ENCODE measurements at places on chromosomes 6 and 20.

- DNase-seq: no peak
Measured at GRCh38 chr6:25392372-25392771, 113.2 kb downstream of the CARMIL1 start.

GRCh38 chr6:31157513-31158139 lies at the start of gene CCHCR1:
TSS of gene CCHCR1 (minus strand) at chr6:31157802. CDS start at chr6:31157600, 202 bp downstream.
- no peak for DNase-seq

GRCh38 chr20:2602046-2602735 lies 50.2 kb upstream of the NOP56 start:
- no peak for DNase-seq

DNA sequence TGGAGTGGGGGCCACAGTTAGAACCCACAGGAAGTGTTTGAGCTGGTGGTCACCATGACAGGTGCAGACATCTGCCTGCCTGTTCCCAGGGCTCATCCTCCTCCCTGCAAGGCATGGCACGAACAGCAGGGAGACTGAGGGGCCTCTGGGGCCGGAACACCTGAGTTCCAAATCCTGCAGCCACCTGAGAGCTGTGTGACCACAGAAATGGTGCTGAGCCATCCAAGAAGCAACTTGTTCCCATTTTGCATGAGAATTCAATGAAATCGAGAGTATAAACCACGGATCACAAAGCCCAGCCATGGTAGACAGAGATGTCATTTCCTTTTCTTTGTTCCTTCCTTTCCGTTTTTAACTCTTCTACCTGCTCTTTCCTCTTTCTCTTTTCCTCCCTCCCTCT lies 268.6 kb downstream of the FOXA2 start:
- DNase-seq: no peak

- no peak for DNase-seq
Measured at GRCh38 chr20:32440069-32440757, 82.1 kb downstream of the ASXL1 start.

- DNase-seq: peak; percentile 8
Measured at GRCh38 chr6:112781241-112781640, 434.1 kb downstream of the RFPL4B start.

DNA sequence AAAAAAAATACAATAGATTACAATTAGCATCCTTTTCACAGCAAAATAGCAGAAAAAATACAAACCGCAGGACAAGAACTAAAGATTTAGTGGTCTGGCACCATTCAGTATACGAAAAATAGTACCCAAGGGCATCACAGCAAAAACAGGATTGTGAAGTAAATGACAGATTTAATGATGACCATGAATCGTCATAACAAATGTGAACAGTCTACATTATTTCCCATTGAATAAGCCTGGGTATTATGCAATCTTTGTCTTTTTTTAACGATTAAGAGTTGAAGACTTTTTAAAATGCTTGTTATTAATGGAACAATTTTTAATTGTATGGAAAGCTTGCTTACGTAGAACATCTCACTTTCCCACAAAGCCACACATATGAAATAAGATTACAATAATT lies 432.8 kb downstream of the PKHD1 start:
- DNase-seq: no peak

DNA sequence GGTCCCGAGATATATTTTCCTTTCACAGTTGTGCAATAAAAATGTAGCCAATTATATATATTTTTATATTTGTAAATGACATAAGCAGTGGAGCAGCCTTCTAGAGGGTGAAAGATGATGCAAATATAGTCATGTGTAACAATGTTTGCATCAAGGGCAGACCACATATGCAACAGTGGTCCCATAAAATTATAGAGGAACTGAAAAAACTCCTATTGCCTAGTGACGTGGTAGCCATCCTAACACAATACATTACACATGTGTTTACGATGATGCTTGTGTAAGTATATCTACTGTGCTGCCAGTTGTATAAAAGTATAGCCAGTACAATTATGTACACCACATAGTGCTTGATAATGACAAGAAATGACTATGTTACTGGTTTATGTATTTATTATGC lies 162.8 kb downstream of the ZFAND3 start:
- DNase-seq: no peak

GRCh38 chr20:32357869-32358631 lies at the start of gene ASXL1:
TSS of gene ASXL1 (plus strand) at chr20:32358331. CDS start at chr20:32358776, 445 bp downstream.
- peak; percentile 94 for DNase-seq

DNA sequence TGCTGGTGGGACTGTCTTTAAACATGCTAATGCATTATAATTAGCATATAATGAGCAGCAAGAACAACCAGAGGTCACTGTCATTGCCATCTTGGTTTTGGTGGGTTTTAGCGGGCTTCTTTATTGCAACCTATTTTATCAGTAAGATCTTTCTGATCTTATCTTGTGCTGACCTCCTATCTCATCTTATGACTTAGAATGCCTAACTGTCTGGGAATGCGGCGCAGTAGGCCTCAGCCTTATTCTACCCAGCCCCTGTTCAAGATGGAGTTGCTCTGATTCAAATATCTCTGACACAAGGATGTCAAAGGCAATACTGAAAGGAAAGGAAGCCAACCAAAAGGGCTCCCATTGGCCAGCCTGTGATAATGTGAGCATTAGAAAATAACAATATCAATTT lies 29.8 kb upstream of the SEC63 start:
- DNase-seq: no peak

- DNase-seq: no peak
Measured at GRCh38 chr6:148479497-148479896, 136.9 kb downstream of the SASH1 start.

- DNase-seq: no peak
Measured at GRCh38 chr6:53625315-53625714, 40.2 kb downstream of the KLHL31 start.

GRCh38 chr20:33148040-33148439 lies 19.9 kb upstream of the BPIFA2 start:
- no peak for DNase-seq

GRCh38 chr20:2385496-2385895 lies 4.8 kb downstream of the TGM6 start:
- peak; percentile 35 for DNase-seq

- no peak for DNase-seq
Measured at GRCh38 chr6:56833127-56833791, 121.6 kb upstream of the BEND6 start.

DNA sequence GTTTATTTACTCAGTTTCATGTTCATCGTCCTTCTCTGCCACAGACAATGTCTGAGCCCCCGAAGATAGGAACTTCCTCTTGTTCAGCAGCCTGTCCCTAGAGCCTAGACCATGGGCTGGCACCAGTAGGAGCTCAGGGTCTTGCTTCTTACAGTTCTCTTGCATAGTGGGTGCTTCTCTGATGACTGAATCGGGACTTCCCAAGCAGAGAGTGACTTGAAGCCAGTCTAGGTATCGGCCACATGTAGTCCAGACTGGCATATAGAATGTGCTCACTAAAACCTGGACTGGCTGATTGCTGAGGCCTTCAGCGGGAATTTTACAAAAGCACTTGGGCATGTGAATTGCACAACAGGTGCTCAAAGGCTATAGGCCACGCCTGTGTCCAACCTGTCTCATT lies 52.0 kb downstream of the PRDM1 start:
- no peak for DNase-seq

DNA sequence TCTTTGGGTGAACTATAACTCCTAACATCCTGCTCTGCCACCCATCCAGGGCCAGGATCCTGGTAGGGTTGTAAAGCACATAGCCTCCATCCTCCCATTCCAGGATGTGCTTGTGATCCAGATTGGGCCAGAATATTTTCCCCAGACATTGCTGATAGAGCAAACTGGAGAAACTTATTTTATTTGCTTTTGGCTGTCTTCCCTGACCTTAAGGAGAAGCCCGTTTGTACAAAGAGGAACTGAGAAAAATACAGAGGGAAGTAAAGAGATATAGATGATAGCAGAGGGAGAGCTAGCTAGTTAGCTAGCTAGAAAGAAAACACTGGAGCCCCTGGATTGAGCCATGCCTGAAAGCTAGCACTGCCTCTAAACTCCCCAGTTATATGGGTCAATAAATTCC lies 9.0 kb upstream of the HDAC2 start:
- no peak for DNase-seq

- DNase-seq: no peak
Measured at GRCh38 chr6:151506761-151507160, 12.9 kb downstream of the CCDC170 start.

GRCh38 chr6:14837435-14837834 lies 408.4 kb upstream of the JARID2 start:
- no peak for DNase-seq

DNA sequence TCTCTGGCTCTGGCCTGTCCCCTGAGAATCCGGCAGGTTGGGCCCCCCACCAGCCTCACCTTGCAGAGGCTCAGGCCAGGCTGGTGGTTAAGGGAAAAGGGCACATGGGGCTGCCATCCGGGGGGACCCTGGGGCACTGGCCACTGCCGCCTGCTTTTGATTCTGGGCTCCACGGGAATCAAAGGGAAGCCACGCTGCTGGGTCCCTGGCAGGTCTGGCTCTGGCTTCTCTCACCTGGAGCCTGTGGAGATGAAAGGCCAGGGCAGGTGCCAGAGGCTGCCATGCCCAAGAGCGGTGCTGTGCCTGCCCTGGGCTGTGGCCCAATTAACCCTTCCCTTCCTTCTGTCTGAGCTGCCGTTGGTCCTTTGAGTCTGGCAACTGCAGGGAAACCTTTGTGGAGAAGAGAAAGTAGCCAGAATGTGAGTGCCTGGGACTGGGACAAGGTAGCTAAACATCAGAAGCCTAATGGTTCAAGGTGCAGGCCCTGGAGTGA lies 9.4 kb upstream of the CDH22 start:
- no peak for DNase-seq

- no peak for DNase-seq
Measured at GRCh38 chr6:75760320-75760719, 11.3 kb downstream of the MYO6 start.

DNA sequence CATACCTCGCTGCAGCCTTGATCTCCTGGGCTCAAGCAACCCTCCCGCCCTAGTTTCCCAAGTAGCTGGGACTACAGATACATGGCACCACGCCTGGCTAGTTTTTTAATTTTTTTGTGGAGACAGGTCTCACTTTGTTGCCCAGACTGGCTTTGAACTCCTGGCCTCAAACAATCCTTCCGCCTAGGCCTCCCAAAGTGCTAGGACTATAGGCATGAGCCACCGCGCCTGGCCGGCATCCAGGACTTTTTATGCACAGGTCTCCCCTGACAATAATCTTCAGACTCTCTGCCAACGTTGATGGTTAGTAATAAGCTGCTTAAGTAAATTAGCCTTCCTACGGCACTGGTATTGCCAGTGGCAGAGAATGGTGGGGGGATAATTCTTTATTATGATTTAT lies 110.5 kb upstream of the MTHFD1L start:
- no peak for DNase-seq

DNA sequence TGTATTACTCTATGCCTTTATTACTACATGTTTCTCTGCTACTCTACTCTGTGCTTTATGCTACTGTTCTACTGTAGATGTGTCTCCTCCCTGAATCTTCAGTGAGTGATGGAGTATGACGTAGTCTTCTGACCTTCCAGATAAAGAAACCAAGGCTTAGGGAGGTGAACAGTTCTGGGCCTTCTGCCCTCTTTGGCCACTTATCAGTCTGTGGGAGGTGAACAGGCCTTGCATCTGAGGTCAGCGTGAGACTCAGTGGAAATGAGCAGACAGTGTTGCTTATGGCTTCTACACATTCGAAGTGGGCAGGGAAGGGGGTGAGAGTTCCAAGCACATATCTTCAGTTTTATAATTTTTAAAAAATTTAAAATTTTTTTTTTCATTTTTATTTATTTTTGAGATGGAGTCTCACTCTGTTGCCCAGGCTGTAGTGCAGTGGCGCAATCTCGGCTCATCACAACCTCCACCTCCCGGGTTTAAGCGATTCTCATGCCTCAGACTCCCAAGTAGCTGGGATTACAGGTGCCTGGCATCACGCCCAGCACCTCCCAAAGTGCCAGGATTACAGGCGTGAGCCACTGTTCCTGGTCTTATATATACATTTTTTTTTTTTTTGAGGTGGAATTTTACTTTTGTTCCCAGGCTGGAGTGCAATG lies 24.2 kb downstream of the MYBL2 start:
- no peak for DNase-seq

DNA sequence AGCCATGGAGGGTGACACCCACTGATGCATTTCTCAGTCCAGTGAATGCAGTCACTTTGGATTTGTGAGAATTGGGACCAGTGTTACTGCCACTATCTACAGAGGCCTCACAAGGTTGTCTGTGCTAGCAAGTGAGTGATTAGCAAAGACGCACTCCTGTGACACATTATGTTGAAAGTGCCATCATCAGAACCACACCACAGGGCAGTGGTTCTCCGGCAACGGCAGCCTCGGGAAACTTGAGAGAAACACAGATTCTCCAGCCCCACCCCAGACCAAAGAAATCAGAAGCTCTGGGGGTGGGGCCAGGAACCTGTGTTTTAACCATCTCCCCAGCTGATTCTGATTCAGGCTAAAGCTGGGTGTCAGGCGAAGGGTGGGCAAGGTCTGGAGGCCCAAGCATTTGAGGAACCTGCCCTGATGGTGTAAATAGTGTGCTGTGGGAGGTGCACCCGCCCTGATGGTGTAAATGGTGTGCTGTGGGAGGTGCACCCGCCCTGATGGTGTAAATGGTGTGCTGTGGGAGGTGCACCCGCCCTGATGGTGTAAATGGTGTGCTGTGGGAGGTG lies 39.9 kb downstream of the TMEM242 start:
- no peak for DNase-seq

GRCh38 chr6:15184441-15184861 lies 61.4 kb upstream of the JARID2 start:
- DNase-seq: no peak

- no peak for DNase-seq
Measured at GRCh38 chr6:4853782-4854511, 77.7 kb downstream of the CDYL start.

DNA sequence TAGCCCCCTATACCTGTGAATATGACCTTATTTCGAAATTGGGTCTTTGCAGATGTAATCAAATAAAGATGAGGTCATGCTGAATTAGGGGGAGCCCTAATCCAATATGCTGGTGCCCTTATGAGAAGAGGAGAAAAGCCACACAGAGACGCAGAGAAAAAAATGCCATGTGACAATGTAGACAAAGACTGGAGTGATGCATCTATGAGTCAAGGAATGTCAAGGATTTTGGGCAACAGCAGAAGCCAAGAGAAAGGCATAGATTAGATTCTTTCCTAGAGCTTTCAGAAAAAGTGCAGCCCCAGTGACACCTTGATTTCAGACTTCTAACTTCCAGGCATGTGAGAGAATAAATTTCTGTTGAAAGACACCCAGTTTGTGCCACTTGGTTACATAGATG lies 47.4 kb upstream of the HS3ST5 start:
- peak; percentile 5 for DNase-seq

- DNase-seq: peak; percentile 61
Measured at GRCh38 chr6:4210629-4211419, 75.4 kb upstream of the ECI2 start.

GRCh38 chr6:40393641-40394040 lies 193.5 kb downstream of the LRFN2 start:
- no peak for DNase-seq

DNA sequence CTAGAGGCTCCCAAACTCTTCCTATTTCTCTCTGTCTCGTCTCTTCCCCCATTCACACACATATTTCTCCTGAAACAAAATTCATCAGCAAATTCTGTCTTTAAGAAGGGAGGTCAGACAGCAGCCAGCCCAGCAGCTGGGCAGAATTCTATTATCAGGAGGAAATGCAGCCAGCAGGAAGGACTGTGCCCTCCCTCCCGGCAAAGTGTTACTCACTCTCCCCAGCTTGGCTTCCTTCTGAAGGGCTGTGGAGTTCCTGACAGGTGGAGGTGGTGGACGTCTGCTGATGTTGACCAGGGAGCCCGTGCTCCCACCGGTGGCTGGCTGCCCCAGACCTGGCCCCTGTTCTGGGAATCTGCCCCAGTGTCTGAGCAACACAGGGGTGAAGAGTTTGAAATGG lies 37.3 kb downstream of the KCNB1 start:
- peak; percentile 35 for DNase-seq

GRCh38 chr6:391559-392440 lies at the start of gene IRF4:
TSS of gene IRF4 (plus strand) at chr6:391752. CDS start at chr6:393153, 1,401 bp downstream.
- DNase-seq: no peak

All from A172 (cell line).